ENCODE measurements at places on chromosomes 13 and 19. TPM values are rescaled to one million over a fixed set of nuclear protein-coding genes. Genes with fewer than 3 reads are reported as not detected.

The GGN gene
- not detected for total RNA-seq

The CD209 gene
- total RNA-seq = not detected

The DAND5 gene
- total RNA-seq = 0.26 TPM

The KLK3 gene
- not detected for total RNA-seq

Measured in activated CD8-positive, alpha-beta memory T cell treated with anti-CD3 and anti-CD28 coated beads, Interleukin-2, amount 10 ng/mL, durations not matched to agents 7 days and 5 days (primary cell).